ENCODE measurements at places on chromosomes 13 and 19. TPM values are rescaled to one million over a fixed set of nuclear protein-coding genes. Genes with fewer than 3 reads are reported as not detected.

VASP gene
- total RNA-seq: 174 TPM

TMEM59L gene
- total RNA-seq: 0.40 TPM

ZNF682 gene
- 7.0 TPM for total RNA-seq

CHST8 gene
- total RNA-seq: not detected

SIGLEC9 gene
- 1.3 TPM for total RNA-seq

NAA16 gene
- 23.2 TPM for total RNA-seq

SBK2 gene
- not detected for total RNA-seq

ATF5 gene
- 25.8 TPM for total RNA-seq

NLRP9 gene
- not detected for total RNA-seq

- H3K4me1 ChIP-seq: no peaks in the 10 kb centered on the region
- peaks cover 13% of the 10 kb centered on the region for H3K27me3 ChIP-seq
- no peak overlapping the region for H3K27ac ChIP-seq
- H3K4me3 ChIP-seq: no peak overlapping the region
Measured at GRCh38 chr13:21616205-21616866, 12.4 kb upstream of the MICU2 start.

DNA sequence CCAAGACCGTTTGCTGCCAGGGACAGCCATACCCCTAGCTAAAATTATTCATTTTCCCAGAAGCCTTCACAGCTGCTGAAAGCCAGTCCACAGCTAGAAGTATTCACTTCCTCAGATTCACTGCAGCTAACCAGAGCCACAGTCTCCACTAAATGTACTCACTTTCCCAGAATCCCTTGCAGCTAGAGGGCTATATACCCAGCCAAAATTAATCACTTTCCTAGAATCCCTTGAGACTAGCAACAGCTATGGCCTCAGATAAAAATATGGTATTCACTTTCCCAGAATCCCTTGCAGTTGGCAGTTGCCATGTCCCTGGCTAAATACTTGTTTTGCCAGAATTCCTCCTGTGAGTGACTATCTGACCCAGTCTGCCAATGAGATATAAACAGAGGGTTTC is 13.8 kb upstream of the MEIS3 start:
- peaks cover 36% of the 10 kb centered on the region for H3K27me3 ChIP-seq
- H3K27ac ChIP-seq: no peak overlapping the region
- H3K4me3 ChIP-seq: no peak overlapping the region
- H3K4me1 ChIP-seq: peaks cover 24% of the 10 kb centered on the region
- no peaks in the 10 kb centered on the region for H3K36me3 ChIP-seq

GRCh38 chr19:11927227-11927626 is 2.3 kb downstream of the ZNF700 start:
- no peak for DNase-seq
- H3K4me3 ChIP-seq: no peak overlapping the region
- H3K4me1 ChIP-seq: peaks cover 47% of the 10 kb centered on the region
- H3K36me3 ChIP-seq: peaks cover 41% of the 10 kb centered on the region
- H3K27ac ChIP-seq: no peak overlapping the region

- no peak overlapping the region for H3K4me3 ChIP-seq
- H3K27ac ChIP-seq: no peak overlapping the region
- peaks cover 26% of the 10 kb centered on the region for H3K4me1 ChIP-seq
- H3K36me3 ChIP-seq: peaks cover 62% of the 10 kb centered on the region
Measured at GRCh38 chr13:98871727-98872126, 106.1 kb downstream of the DOCK9 start.

- H3K4me3 ChIP-seq: no peak overlapping the region
- no peaks in the 10 kb centered on the region for H3K36me3 ChIP-seq
- peaks cover 21% of the 10 kb centered on the region for H3K4me1 ChIP-seq
- no peak overlapping the region for H3K27ac ChIP-seq
- H3K27me3 ChIP-seq: no peaks in the 10 kb centered on the region
Measured at GRCh38 chr13:40428354-40428753, 238.1 kb downstream of the FOXO1 start.

- H3K27ac ChIP-seq: peak overlapping the region; percentile 51
- H3K36me3 ChIP-seq: peaks cover 8% of the 10 kb centered on the region
- H3K4me3 ChIP-seq: no peak overlapping the region
- H3K4me1 ChIP-seq: peaks cover 60% of the 10 kb centered on the region
Measured at GRCh38 chr13:23377579-23377978, 55.9 kb downstream of the SACS start.

DNA sequence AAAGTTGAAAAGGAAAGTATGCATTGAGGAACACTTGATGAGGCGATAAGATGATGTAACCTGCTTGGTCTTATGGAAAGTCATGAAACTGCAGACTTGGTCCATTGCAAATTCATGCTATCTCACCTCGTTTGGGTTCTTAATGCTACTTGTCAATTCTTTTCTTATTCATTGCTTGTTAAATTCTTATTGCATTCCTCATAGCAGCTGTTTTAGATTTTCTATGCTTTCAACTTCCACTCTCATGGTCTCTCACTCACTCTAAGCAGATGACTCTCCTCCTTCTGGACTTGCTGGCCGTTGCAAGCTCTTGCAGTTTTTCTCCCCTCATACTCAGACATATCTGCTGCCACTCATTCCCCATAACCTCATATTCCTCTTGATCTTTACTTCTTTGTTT is 67.8 kb upstream of the CSNK1A1L start:
- H3K27me3 ChIP-seq: no peaks in the 10 kb centered on the region
- H3K36me3 ChIP-seq: no peaks in the 10 kb centered on the region
- DNase-seq: no peak
- H3K27ac ChIP-seq: no peak overlapping the region
- no peaks in the 10 kb centered on the region for H3K4me1 ChIP-seq
- H3K4me3 ChIP-seq: no peak overlapping the region

DNA sequence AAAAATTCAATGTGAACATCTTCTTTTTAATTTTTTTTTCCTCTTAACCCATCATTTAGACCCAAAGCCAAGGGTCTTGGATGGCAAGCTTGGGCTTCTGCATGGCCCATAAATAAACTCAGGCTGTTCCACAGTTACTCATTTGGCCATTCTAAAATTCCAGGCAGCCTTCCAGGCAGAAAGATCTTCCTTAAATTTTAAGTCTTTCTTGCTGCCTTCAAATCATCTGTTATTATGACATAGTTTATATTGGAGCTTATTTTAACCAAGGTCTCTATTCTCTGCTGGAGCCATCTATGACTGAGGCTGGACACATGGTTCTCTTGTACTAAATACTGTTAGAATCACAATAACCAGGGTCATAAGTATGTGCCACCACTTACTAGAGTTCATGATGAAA is 317.3 kb upstream of the MAB21L1 start:
- H3K27me3 ChIP-seq: no peaks in the 10 kb centered on the region
- no peak for DNase-seq
- no peak overlapping the region for H3K27ac ChIP-seq
- H3K4me3 ChIP-seq: no peak overlapping the region

GRCh38 chr13:99374994-99375737 is 68.0 kb upstream of the GPR183 start:
- H3K4me3 ChIP-seq: no peak overlapping the region
- H3K27me3 ChIP-seq: no peaks in the 10 kb centered on the region
- H3K4me1 ChIP-seq: peaks cover 76% of the 10 kb centered on the region

DNA sequence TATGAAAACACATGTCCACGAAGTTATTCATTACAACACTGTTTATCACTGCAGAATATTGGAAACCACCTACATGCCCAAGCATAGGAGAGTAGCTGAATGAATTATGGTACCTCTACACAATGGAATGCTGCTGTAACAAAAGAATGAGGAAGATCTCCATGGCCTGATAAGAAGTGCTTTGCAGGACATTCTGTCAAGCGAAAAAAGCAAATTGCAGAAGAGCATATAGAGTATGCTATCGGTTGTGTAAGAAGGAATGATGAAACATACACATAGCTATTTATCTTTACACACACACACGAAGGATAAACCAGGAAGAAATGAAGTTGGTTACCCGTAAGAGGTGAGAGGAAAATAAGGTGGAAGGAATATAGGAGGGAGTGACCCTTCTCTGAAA is 37.5 kb upstream of the CEACAM20 start:
- no peaks in the 10 kb centered on the region for H3K36me3 ChIP-seq
- DNase-seq: no peak
- H3K27me3 ChIP-seq: peaks cover 11% of the 10 kb centered on the region
- H3K4me3 ChIP-seq: no peak overlapping the region
- H3K4me1 ChIP-seq: no peaks in the 10 kb centered on the region

- H3K4me1 ChIP-seq: peaks cover 20% of the 10 kb centered on the region
- H3K27me3 ChIP-seq: peaks cover 41% of the 10 kb centered on the region
- H3K4me3 ChIP-seq: peak within 1 kb of the TSS; percentile 33
- DNase-seq: no peak
Measured at GRCh38 chr19:39498798-39499642, at the start of gene DLL3. Gene DLL3, plus strand, starts transcription at chr19:39498947. Its CDS starts 28 bp downstream, at chr19:39498975.

GRCh38 chr19:16938211-16938610 is 49.4 kb downstream of the F2RL3 start:
- H3K4me1 ChIP-seq: no peaks in the 10 kb centered on the region
- H3K27ac ChIP-seq: no peak overlapping the region
- H3K36me3 ChIP-seq: peaks cover 5% of the 10 kb centered on the region
- peaks cover 3% of the 10 kb centered on the region for H3K27me3 ChIP-seq
- H3K4me3 ChIP-seq: no peak overlapping the region
- no peak for DNase-seq

- H3K4me1 ChIP-seq: no peaks in the 10 kb centered on the region
- no peak overlapping the region for H3K27ac ChIP-seq
- H3K27me3 ChIP-seq: peaks cover 4% of the 10 kb centered on the region
Measured at GRCh38 chr19:3606174-3606689, 443 bp downstream of the TBXA2R start.

GRCh38 chr13:30364133-30364532 is 56.8 kb upstream of the KATNAL1 start:
- H3K36me3 ChIP-seq: peaks cover 35% of the 10 kb centered on the region
- no peaks in the 10 kb centered on the region for H3K27me3 ChIP-seq
- DNase-seq: no peak
- H3K4me1 ChIP-seq: peaks cover 13% of the 10 kb centered on the region
- H3K4me3 ChIP-seq: no peak overlapping the region

DNA sequence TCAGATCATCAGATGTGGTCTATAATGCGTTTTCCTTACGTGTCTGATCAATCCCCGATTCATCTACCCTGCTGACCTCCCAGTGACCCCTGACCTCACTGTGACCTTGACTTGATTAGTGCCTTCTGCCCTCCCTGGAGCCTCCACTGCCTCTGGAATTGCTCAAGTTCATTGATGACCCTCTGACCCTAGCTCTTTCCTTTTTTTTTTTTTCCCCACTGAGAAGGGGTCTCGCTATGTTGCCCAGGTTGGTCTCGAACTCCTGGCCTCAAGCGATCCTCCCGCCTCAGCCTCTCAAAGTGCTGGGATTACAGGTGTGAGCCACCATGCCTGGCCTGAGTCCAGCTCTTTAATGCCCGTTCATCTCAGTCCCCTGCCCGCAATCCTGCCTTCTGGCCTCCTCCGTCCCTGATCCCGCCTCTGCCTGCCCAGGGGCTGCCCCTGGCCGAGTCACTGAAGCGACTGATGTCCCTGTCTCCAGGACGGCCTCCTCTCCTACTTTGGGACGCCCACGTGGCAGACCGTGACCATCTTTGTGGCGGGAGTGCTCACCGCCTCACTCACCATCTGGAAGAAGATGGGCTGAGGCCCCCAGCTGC is 4.0 kb upstream of the FTL start:
- peak overlapping the region; percentile 26 for H3K4me3 ChIP-seq
- no peak for DNase-seq
- H3K4me1 ChIP-seq: peaks cover 52% of the 10 kb centered on the region
- peak overlapping the region; percentile 54 for H3K27ac ChIP-seq

- no peak overlapping the region for H3K4me3 ChIP-seq
- no peak overlapping the region for H3K27ac ChIP-seq
- no peak for DNase-seq
- no peaks in the 10 kb centered on the region for H3K27me3 ChIP-seq
- peaks cover 11% of the 10 kb centered on the region for H3K4me1 ChIP-seq
Measured at GRCh38 chr13:30129411-30129810, 177.9 kb downstream of the KATNAL1 start.

DNA sequence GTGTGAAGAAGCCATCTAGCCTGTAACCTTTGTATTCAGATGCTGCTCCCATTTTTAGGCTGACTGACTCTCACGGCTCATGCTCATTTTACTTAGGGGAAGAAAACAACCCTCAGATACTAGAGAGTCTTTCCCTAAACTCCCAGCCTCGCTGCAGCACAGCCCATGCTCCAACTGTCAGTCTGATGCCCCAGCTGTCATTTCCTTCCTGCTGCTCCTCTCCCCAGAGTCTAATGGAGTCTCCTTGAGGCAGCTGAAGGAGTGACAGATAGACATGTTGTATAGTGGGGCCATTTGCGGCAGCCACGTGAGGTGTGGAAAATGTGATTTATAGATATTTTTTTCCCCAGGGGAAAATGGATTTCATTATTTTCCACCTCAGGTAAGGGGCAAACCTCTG is 59.2 kb upstream of the OLFM4 start:
- H3K27ac ChIP-seq: no peak overlapping the region
- no peak for DNase-seq
- no peaks in the 10 kb centered on the region for H3K36me3 ChIP-seq
- no peak overlapping the region for H3K4me3 ChIP-seq

- no peak overlapping the region for H3K4me3 ChIP-seq
- no peaks in the 10 kb centered on the region for H3K36me3 ChIP-seq
- H3K4me1 ChIP-seq: no peaks in the 10 kb centered on the region
- H3K27me3 ChIP-seq: no peaks in the 10 kb centered on the region
- no peak for DNase-seq
Measured at GRCh38 chr13:35140831-35141230, 198.8 kb downstream of the NBEA start.

DNA sequence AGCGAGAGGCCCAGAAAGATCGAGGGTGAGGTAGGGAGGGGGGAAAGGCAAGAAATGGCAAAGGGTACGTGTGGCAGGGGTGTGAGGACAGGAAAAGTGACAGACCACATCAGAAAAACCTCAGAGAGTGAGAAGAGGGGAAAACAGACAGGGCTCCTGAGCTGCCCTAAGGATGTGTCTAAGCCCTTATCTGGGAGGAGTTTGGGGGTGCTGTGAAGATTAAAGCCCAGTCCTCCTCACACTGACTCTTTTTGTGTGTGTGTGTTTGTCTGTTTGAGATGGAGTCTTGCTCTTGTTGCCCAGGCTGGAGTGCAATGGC is 703 bp upstream of the PTH2 start:
- H3K27ac ChIP-seq: no peak overlapping the region
- H3K4me1 ChIP-seq: peaks cover 47% of the 10 kb centered on the region
- no peaks in the 10 kb centered on the region for H3K36me3 ChIP-seq

GRCh38 chr19:49790866-49791265 is 22.2 kb downstream of the FUZ start:
- DNase-seq: no peak
- H3K4me1 ChIP-seq: peaks cover 4% of the 10 kb centered on the region
- H3K36me3 ChIP-seq: peaks cover 31% of the 10 kb centered on the region
- no peaks in the 10 kb centered on the region for H3K27me3 ChIP-seq

GRCh38 chr19:10892256-10892655 is 20.9 kb downstream of the CARM1 start:
- no peaks in the 10 kb centered on the region for H3K36me3 ChIP-seq
- peaks cover 11% of the 10 kb centered on the region for H3K4me1 ChIP-seq
- no peak overlapping the region for H3K27ac ChIP-seq
- no peak for DNase-seq
- H3K27me3 ChIP-seq: no peaks in the 10 kb centered on the region
- H3K4me3 ChIP-seq: no peak overlapping the region
